Neural progenitor cell (in vitro differentiated cells): ENCODE measurements at places on chromosomes 12 and 14.

GRCh38 chr12:50112456-50113218 lies 601 bp downstream of the COX14 start:
- peak; percentile 86 for DNase-seq

GRCh38 chr12:71449373-71450070 lies 9.9 kb downstream of the LGR5 start:
- no peak for DNase-seq

GRCh38 chr14:91835197-91835919 lies 32.0 kb downstream of the TC2N start:
- DNase-seq: no peak

- peak; percentile 66 for DNase-seq
Measured at GRCh38 chr12:94590428-94590827, 59.9 kb downstream of the TMCC3 start.

GRCh38 chr12:100716945-100717732 lies 77.4 kb upstream of the ANO4 start:
- peak; percentile 81 for DNase-seq

DNA sequence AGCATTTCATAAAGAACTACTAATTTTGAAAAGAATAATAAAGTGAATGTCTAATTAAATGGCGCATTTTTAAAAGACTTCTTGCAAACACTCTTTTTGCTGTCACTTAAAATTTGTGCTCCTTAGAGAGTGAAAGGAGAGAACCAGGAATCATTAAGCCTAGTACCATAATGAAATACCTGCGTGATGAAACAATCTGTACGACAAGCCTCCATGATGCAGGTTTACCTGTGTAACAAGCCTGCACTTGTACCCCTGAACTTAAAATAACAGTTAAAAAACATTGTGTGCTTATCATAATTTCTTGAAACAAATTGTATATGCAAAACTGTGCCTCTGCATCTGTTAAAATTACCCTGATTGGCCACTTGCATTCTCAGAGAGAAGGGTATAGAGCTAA lies 108.1 kb downstream of the MGAT4C start:
- DNase-seq: no peak

DNA sequence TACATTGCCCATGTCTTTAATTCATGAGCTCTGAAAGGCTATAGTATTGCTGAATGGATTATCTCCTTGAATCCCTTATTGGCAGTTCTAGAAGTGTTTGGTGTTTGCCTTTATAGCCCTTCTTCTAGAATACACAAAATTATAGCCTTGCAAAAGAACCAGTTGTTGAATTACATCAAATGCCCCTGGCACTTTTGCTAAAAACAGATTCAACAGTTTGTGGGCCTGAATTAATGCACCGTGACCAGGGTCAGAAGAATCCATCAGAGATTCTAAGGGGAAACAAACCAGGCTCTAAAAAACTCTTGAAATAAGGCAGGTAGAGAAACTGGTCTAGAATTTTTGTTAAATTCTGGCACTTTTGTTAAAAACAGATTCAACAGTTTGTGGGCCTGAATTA lies 197.8 kb downstream of the SOX5 start:
- no peak for DNase-seq

DNA sequence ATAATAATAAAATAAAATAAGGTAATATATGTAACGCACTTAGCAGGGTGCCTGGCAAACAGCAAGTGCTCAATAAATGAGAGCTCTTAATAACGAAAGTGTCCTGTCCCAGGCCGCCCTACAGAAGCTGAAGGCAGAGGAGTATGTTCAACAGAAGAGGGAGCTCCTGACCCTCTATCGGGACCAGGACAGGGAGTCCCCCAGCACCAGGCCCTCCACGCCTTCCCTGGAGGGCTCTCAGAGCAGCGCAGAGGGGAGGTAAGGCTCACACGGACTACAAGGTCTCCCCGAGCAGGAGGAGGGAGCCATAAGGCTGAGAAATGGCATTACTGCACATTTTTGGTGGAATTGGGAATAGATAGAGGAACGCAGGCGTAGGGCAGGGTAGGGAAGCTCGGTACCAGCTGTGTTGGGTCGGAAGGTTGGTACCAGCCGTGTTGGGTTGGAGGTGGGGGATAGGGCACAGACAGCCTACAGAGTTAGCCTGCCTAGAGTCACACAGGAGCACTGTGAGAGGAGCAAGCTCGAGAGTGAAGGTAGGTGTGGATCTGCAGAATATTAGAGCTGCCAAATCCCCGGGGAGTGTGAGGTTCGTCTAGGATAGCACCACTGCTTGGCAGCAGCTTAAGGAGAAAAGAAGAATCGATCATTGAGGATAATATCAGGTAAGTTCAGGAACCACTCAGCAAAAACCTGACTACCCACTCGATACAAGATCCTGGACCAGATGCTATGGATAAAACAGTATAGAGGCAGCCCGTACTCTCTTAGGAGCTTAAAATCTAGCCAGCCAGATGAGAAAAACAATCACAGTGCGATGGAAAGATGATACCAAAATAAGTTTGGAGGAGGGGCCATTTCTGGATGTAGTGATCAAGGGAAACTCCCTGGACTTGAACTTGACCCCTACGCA lies 15.3 kb downstream of the TNFRSF1A start:
- peak; percentile 83 for DNase-seq

- no peak for DNase-seq
Measured at GRCh38 chr12:57460468-57460784, 841 bp downstream of the GLI1 start.

DNA sequence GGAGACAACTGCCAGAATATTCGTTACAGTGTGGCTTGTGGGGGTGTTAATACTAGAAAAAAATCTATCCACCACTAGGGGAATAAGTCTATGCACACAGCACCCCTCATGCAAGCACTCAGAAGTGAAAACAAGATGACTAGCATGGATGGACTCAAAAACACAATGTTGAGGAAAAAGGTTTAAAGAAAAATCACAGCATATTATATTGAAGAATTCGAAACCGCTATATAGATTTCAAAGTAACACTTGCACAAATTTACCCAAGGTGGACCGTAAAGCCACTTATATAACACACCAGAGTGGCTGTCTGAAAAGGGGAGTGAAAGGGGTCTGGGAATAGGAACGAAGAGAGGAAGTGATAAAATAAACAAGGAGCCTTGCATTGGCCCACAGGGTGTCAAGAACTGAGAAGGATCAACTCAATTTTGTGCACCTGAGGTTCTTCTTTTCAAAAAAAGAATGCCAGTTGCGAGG lies 544 bp downstream of the ABCD4 start:
- DNase-seq: peak; percentile 43

GRCh38 chr14:37721976-37722659 lies 126.7 kb downstream of the TTC6 start:
- no peak for DNase-seq

DNA sequence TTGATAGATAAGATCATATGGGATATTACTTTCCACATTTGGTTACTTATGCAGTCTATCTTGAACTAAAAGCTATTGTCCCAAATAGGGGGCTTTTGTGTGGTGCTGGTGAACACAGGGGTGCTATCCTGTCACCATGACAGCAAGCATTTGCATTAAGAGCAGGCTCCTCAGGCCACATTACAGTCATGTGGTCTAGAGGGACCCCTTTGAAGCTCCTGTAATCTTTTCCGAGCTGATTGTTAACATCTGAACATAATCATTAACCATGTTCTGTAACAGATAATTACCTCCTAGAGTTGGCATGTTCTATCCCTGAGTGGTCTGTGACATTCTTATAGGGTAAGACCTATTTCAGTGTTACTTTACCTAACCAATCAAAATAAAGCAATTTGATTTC lies 178.8 kb downstream of the KTN1 start:
- peak; percentile 26 for DNase-seq

- no peak for DNase-seq
Measured at GRCh38 chr12:123867141-123867540, 105.0 kb downstream of the DNAH10 start.

DNA sequence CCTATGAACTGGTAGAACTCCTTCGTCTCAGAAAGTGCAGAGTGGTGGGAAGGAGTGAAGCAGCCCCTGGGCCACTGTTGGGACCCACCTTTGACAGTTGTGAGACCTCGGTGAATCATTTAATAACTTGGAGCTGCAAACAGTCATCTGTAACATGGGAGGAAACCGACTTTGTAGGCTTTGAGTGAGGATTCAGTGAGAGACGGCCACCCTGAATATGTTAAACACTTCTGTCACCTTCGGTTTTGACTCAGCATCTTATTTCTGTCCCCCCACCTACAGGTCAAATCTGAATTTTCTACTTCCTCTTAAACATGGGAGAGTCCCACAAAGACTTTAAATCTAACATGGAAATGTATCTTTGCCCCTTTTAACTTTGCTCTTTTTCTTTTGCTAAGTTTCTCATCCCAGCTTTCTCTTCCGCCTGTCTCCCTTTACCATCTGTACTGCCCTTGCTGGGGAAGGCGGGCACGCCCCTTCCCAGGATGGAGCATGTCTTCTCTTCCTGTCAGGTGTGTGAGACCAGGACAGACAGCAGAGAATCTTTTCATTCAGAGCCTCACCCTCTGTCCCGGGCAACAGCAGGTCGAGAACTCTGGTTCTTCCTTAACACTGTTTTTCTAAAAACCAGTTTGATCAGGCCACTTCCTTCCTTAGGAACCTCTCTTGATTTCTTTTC lies 37.1 kb downstream of the ZC3H14 start:
- no peak for DNase-seq

- peak; percentile 50 for DNase-seq
Measured at GRCh38 chr14:94581127-94581999, at the start of gene SERPINA5. SERPINA5 (plus strand) TSS chr14:94581426; CDS start chr14:94587363, 5,937 bp downstream.

GRCh38 chr14:99125616-99126431 lies 146.2 kb downstream of the BCL11B start:
- DNase-seq: no peak

DNA sequence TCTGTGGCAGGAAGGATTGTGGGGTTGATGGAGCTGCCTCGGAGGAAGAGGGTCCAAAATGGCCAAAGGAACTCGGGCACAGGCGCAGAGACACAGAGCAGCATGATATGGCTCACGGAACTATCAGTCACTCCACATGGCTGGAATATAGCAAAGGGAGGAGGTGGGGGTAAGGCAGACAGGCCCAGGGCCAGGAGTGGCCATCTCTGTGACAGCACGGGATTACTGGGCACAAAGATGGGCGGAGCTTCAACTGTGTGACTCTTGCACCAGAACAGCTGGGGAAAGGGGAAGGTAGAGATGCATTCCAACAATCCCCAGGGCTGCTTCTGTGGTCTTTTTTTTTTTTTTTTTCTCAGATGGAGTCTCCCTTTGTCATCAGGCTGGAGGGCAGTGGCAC lies 24.8 kb upstream of the EML1 start:
- DNase-seq: peak; percentile 61

DNA sequence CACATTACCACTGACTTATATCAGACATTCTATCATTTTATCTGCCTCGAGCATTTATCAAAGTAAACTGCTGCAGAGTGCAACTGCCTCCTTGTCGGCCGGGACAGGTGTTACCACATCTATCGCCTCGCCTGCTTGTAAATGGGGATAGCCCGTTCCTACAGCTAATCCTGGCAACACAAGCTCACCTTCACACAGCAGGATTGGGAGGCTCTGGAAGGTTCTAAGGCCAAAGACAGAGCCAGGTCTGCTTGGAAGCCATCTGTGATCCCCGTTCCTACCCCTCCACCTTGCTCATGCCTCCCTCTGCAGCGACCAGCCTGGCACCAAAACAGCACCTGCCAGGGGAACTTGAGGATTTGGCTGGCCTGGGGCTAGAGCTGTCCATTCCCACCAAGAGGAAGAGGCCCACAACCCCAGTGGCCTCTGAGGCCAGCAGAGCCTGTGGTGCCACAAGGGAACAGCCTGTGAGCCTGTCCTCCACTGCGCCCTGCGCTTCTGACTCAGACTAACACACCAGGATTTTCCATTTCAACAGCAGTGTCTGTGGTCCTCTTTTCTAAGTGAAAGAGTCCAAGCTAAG lies 114.8 kb upstream of the DIO3 start:
- DNase-seq: no peak

- peak; percentile 89 for DNase-seq
Measured at GRCh38 chr14:94423453-94424056, 29.0 kb downstream of the SERPINA11 start.

DNA sequence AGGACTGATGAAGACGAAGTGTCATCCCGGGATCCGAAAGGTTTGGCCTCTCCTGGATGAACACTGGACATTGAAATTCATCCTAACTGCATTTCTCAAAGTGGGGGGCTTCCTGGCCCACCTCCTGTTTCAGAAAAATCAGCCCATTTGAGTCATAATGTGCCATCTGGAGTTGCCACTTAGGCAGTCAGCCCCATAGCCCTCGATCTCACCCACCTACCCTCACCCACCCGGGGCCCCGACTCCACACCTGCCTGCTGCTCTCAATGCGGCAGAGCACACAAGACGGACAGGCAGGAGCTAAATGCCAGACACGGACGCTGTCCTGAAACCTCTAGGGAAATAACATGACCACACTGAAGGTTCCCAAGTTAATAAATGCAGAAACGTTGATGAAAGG lies 12.6 kb downstream of the DLK1 start:
- no peak for DNase-seq

- DNase-seq: no peak
Measured at GRCh38 chr14:36626151-36626550, 35.5 kb upstream of the PAX9 start.

DNA sequence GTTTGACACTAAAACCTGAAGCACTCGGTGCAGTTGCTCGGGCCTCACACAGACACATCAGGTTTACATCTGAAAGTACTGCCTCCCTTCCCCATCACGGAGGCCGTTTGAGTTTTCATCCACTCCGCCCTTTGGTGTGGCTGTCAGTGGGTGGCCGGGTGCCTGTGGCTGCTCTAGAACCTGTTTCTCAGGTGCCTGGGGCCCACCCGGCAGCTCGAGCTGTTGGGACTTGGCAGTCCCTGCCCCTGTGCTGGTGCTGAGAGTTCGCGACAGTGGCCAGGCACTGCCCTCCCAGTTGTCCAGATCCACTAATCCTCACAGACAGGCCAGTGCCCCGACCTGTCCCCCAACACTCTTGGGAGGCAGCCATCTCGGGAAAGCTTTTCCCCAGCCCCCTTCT lies 22.4 kb downstream of the XRCC3 start:
- DNase-seq: no peak

DNA sequence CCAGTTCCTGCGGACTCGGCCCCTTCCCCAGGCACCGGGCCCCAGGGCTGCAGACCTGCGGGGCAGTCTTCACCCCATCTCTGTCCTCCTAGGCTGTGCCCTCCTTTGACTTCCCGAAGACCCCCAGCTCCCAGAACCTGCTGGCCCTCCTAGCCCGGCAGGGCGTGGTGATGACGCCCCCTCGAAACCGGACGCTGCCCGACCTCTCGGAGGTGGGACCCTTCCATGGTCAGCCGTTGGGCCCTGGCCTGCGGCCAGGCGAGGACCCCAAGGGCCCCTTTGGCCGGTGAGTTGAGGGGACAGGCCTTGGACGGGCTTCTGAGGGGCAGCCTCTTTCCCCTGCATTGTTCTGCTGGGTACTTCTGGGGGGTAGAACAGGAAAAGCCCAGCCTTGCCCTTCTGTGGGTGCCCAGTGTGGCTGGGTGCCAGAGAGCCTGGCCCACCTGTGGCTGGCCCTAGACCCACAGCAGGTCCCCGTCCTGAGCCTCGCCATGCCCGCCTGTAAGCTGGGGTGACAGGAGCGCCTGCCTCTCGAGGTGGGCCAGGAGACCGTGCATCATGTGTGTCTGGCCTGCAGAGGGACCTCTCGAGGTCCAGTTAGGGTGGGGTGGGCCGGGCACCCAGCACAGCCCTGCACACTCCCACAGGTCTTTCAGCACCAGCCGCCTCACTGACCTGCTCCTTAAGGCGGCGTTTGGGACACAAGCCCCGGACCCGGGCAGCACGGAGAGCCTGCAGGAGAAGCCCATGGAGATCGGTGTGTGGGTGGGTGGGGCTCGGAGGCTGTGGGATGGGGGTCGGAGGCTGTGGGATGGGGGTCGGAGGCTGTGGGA lies 12.6 kb upstream of the PUS1 start:
- DNase-seq: no peak

GRCh38 chr12:75489613-75490210 lies 9.2 kb downstream of the GLIPR1 start:
- DNase-seq: no peak
